Large intestine (tissue), 12 donors: ENCODE measurements at places on chromosomes 12 and 14. TPM values are rescaled to one million over a fixed set of nuclear protein-coding genes. Genes with fewer than 3 reads are reported as not detected.

SLC25A47 gene
- polyA plus RNA-seq, result 0.37 TPM

CCDC177 gene
- polyA plus RNA-seq, result 0.07 TPM

JDP2 gene
- 30.0 TPM for polyA plus RNA-seq

OTUB2 gene
- 0.93 TPM for polyA plus RNA-seq

PLEKHG7 gene
- polyA plus RNA-seq, result 0.54 TPM

- no peaks in the 10 kb centered on the region for H3K4me1 ChIP-seq
- DNase-seq, result no peak
- H3K4me3 ChIP-seq, result no peak overlapping the region
- H3K36me3 ChIP-seq, result no peaks in the 10 kb centered on the region
These were observed 2.4 kb upstream of the SERPINA9 start for GRCh38 chr14:94478420-94478819.

- DNase-seq, result no peak
- peak overlapping the region; percentile 68 for H3K4me3 ChIP-seq
- H3K27me3 ChIP-seq, result no peaks in the 10 kb centered on the region
- H3K27ac ChIP-seq, result peak overlapping the region; percentile 91
- H3K36me3 ChIP-seq, result no peaks in the 10 kb centered on the region
These were observed 15.8 kb upstream of the ANKRD9 start for GRCh38 chr14:102525219-102525928.

- no peak overlapping the region for H3K4me3 ChIP-seq
- no peaks in the 10 kb centered on the region for H3K27me3 ChIP-seq
- no peaks in the 10 kb centered on the region for H3K4me1 ChIP-seq
- H3K36me3 ChIP-seq, result no peaks in the 10 kb centered on the region
- H3K27ac ChIP-seq, result no peak overlapping the region
These were observed 423.6 kb downstream of the BTG1 start for GRCh38 chr12:91722072-91722471.

GRCh38 chr14:62179367-62180018 lies 417.3 kb downstream of the SNAPC1 start:
- peak; percentile 44 for DNase-seq
- H3K27ac ChIP-seq, result no peak overlapping the region
- H3K4me1 ChIP-seq, result no peaks in the 10 kb centered on the region
- no peak overlapping the region for H3K4me3 ChIP-seq

DNA sequence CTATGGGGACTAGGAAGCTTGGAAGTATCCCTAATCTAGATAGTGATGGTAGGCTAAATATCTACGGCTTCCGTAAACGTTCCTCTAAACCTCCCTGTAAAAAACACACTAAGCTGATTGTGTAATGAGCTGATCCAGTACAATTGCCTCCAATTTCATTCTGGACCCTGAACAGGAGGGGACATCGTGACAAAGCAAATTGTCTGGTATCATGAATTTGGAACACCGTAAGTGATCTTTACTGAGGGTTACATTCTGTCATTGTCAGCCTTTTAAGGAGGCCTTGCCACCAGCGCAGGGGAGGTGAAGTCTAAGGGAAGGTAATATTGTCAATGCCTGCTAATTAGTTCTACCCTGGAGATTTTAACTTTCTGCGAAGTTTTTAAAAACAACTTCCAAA lies 487 bp upstream of the MGST1 start:
- DNase-seq, result peak; percentile 61
- H3K27me3 ChIP-seq, result no peaks in the 10 kb centered on the region
- H3K4me1 ChIP-seq, result peaks cover 3% of the 10 kb centered on the region
- peak overlapping the region; percentile 59 for H3K4me3 ChIP-seq
- H3K36me3 ChIP-seq, result no peaks in the 10 kb centered on the region
- peak overlapping the region; percentile 72 for H3K27ac ChIP-seq

GRCh38 chr14:95523051-95523814 lies 6.8 kb upstream of the SYNE3 start:
- no peaks in the 10 kb centered on the region for H3K36me3 ChIP-seq
- no peak overlapping the region for H3K4me3 ChIP-seq

DNA sequence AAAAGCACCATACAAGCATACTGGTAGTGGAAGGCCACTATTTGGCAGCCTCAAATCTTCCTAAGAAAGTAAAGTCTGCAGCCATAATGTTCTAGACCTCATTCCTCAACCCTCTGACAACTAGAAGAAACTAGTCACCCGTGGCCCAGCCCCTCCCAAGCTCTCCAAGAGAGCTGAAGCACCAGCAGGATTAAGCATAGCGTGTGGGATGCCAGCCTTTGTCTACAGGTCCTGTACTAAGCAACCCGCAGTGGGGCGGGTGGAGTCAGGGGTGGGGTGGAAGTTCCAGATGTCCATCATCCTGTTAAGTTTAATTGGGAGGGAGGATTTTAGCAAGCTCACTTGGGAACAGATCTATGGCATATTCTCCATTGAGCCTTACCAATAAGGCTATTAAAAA lies 14.2 kb downstream of the SLC11A2 start:
- H3K4me3 ChIP-seq, result no peak overlapping the region
- peaks cover 15% of the 10 kb centered on the region for H3K4me1 ChIP-seq
- H3K27ac ChIP-seq, result no peak overlapping the region
- no peaks in the 10 kb centered on the region for H3K27me3 ChIP-seq
- no peak for DNase-seq

DNA sequence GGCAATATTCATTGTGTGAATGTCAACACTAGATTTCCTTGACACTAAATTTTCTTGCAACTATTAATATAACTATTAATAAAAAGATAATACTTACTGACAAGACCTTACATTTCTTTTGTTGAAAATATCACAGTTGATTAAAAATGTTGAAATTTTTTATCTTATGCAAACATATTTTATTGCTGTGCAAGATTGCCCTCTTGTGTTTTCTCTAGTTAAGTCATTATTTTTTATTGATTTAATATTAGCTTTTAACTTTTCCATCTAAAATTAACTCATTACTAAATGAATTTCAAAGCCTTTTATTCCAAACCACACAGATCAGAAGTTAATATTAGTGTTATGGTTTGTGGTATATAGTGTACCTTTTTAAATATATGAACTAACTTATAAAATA lies 11.7 kb upstream of the NAA30 start:
- H3K36me3 ChIP-seq, result no peaks in the 10 kb centered on the region
- H3K27ac ChIP-seq, result no peak overlapping the region
- no peak overlapping the region for H3K4me3 ChIP-seq

- peaks cover 41% of the 10 kb centered on the region for H3K27me3 ChIP-seq
- no peaks in the 10 kb centered on the region for H3K4me1 ChIP-seq
- no peaks in the 10 kb centered on the region for H3K36me3 ChIP-seq
- H3K4me3 ChIP-seq, result no peak overlapping the region
These were observed 420.1 kb downstream of the VRK1 start for GRCh38 chr14:97217111-97217885.

DNA sequence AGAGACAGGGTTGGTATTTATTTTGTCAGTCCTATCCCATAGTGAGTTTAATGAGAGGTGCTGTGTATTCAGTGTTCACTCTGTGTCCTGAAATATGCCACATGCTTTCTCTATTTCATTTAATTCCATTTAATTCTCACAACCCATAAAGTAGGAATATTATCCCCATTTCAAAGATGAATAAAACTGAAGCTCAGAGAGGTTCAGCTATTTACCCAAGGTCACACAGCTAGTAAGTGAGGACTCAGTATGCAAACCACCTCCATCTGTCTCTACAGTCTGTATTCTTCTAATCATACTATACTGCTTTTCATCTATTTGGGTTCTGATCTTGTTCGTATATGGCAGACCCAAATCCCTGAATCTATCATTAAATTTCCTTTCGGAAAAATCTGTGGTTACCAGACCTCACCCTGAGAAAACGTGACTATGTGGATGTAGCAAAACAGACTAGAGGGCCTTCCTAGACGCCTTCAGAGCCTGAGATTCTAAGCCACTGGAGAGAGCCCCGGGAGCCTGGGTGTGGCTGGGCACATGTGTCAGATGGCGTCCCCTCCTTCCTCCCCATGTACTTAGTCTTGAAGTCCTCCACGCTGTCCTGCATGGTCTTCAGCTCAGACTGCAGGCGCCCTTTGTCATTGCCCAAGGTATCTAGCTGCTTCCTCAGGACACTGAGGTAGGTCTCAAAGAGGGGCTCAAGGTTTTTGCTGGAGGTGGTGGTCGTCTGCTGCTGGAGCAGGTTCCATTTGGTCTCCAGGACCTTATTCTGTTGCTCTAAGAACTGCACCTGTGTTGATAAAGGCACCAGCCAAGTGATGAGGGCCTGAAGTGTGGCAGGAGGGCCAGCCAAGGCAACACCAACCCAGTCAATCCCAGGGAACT lies 2.5 kb downstream of the KRT4 start:
- H3K36me3 ChIP-seq, result no peaks in the 10 kb centered on the region
- H3K27ac ChIP-seq, result no peak overlapping the region
- peaks cover 7% of the 10 kb centered on the region for H3K27me3 ChIP-seq
- DNase-seq, result no peak
- no peak overlapping the region for H3K4me3 ChIP-seq

DNA sequence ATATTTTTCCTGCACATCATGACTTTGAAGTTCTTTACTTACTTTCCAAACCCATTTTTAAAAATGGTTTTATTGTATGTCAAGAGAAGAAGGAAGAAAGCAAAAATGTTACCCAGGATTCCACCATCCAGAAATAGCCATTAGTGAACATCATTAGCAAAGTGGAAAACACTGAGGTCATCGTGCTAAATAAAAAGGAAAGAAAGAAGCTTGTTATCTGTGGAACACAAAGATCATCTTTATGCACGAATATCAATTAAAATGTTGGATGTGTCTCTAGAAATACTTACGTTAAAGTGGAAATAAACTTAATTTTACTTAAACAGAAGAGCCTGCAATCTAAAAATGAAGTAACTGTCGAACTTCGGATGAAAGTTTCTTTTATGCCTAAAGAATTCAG lies 27.3 kb downstream of the SFSWAP start:
- H3K27me3 ChIP-seq, result no peaks in the 10 kb centered on the region
- no peak for DNase-seq
- H3K36me3 ChIP-seq, result peaks cover 64% of the 10 kb centered on the region
- no peak overlapping the region for H3K4me3 ChIP-seq
- H3K4me1 ChIP-seq, result no peaks in the 10 kb centered on the region
- no peak overlapping the region for H3K27ac ChIP-seq
